Glomerular endothelial cell (primary cell): ENCODE measurements at places on chromosomes 11 and 22. TPM values are rescaled to one million over a fixed set of nuclear protein-coding genes. Genes with fewer than 3 reads are reported as not detected.

Gene TMPRSS13
- 0.05 and 0.06 TPM in 2 replicates for total RNA-seq

DNA sequence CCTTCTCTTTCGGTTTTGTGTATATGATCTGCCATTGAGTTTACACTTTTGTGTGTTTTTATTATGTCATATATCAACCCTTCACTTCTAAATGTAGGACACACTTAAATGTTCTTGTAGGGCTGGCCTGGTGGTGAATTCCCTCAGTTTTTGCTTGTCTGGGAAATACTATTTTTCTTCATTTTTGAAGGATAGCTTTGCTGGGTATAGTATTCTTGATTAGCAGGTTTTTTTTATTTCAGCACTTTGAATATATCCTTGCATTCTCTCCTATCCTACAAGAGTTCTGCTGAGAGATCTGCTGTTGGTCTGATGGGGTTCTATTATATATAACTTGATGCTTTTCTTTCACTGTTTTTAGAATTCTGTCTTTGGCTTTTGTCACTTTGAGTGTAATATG is 79.1 kb downstream of the TECTA start:
- no peak for DNase-seq

- DNase-seq, result peak; percentile 14
Measured at GRCh38 chr11:32006799-32007388, 84.0 kb upstream of the RCN1 start.

DNA sequence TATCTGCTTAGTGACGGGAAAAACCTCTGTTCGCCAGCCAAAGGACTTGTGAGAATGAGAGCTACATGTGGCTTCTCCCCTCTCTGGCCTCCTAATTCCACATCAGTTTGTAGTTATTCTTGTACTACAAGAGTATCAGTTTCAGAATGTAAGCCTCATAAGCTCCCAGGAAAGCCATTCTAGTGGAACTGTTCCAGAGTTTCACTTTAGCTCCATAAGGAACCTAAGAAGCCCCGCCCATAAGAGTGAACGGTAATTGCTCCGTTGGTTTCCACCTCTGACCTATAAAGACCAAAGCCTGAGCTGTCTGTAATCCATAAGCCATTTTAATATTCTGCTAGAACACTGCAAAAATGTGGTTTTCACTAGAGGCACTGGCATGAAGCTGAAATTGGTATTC is 53.0 kb downstream of the SIK3 start:
- DNase-seq, result no peak

Gene RHOD
- 22.1 and 23.8 TPM in 2 replicates for total RNA-seq

DNA sequence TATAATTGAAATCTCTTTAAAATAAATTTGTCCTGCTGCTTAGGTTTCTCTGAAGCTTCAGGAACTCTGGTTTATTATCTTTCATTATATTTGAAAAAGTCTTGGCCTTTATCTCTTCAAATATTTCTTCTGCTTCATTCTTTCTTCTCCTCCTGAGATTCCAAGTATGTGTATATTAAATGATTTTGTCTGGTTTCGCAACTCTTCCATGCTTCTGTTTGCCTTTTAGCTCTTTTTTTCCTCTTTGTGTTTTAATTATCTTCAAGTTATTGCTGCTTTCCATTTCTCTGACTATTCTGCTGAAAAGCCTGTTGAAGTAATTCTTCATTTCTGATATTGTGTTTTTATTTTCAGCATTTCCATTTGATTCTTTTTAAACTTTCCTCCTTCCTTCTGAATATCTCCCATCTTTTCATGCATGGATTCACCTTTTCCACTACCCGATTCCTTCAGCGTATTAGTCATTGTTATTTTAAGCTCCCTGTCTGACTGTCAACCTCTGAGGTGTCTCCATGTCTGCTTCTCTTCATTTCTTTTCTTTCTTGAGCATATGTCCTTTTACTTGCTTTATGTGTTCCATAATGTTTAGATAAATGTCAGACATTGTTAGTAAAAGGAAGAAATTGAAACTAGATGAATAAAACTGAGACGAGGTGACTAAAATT is 46.6 kb upstream of the CTSC start:
- no peak for DNase-seq

DNA sequence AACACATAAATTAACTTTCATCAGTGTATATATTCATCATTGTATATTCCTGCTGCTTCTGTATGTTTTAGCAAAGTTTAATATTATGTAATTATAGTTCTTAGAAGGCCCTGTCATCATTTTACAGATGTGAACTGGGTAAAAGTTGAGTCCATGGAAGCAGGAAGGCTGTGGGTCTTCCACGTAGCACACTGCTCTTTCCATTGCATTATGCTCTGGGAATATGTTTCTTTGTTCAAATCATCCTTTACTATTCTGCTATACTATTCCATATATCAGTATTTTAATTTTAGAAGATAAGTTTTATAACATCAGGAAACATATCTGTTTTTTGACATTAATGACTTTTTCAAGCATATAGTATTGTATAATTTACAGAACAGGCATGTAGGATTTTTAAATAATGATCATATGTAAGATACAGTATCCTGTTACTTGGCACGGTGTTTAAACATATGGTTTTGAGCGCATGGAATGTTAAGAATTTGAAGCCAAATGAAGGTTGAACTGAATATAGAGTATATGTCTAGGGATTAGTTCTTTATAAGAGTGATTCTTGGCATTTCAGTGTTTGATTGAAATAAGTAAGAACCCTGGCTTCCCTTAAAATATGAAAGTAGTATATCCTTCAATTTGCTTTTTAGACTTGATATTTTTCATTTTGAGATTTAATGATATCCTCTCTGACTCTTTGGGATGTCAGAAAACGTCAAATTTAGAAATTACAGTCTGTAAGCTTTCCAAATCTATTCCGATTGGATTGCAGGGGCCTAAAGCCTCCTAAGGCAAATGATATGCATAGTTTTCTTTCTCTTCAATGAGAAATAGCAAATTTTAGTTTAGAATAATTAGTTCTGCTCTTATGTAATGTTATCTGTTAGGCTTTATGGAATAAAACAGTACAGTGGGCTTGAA is 8.6 kb downstream of the CCDC81 start:
- no peak for DNase-seq

Gene TRIM49
- not detected in 2 replicates for total RNA-seq

DNA sequence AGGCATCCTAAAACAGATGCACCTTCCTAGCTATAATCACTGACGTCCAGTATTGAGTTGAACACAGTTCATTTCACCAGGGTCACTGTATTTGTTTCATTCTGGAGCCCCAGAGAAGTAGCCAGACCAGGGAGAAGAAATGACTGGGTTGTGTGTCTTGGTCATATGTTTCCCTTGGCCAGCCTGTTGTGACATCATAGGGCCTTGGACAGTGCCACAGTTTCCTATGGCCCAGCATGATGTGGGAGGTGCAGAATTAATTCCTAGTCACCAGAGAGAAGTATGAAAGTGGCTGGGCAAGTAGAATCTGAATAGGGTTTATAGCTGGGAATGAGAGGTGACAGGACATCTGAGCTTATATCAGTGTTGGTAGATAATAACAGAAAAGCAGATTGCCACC is 84.0 kb upstream of the ZBED5 start:
- no peak for DNase-seq

DNA sequence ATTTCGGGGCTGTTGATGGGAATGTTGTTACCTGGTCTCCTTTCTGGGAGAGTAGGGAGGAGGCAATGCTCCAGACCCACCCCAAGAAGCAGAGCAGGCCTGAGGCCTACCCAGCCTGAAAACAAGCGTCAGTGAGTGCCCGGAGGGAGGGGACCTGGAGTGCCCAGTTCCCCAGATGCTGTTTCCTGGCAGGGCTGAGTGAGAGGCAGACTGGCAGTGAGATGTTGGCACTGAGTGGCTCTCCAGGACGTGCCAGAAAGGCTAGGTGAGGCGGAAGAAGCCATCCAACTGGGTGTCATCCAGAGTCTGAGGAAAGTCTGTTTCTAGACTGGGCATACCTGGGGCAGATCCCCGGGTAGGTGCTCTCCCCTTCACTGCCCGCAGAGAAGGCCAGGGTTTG is 1.3 kb downstream of the POU2F3 start:
- DNase-seq, result no peak

DNA sequence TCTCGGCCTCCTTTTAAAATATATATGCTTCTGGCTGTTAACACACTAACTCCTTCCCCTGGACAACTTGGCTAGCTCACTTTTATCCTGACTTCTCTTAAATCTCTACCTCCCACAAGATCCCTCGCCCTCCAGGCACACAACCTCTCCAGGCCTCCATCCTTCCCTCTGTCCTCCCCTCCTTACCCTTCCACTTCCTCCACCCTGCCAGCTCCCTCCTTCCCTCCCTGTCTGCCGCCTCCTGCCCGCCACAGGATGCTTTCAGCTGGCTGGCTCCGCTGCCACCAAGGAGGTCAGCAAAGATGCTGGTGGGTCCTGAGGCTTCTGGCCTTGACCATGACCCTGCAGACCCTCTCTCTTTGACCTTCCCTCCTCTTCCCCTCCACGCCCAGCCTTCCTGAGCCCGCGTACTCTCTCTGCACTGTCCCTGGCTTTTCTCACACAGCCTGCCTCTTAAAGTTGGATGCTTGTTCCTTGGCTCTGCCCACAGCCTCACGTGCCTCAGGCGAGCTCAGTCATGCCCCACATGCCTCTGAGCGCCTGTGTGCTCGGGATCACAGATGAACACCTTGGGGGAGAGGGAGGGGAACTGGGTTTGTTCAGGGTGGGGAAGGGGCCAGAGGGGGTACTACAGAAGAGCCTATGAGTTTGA is 6.7 kb downstream of the NFAM1 start:
- DNase-seq, result no peak

GRCh38 chr22:46767249-46767985 is 5.0 kb downstream of the TBC1D22A start:
- DNase-seq, result no peak

- DNase-seq, result no peak
Measured at GRCh38 chr11:640021-640706, 3.1 kb downstream of the DRD4 start.

DNA sequence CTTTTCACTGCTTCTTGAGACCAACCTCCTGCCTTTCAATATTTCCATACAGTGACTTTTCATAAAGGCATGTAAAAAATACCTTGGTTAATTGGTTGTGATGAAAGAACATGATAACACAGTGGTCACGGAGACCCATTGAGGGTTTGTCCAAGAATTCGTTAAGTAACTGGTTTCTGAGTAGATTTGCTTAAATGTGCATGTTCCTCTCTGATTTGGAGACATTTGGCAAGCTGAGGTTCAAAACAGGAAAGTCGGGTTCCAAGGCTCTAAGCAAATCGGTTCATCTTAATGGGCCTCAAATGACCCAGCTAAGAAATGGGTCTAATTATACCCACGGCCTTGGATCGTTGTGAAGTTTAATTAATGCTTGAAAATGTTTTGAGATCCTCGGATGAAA is 36.9 kb upstream of the CCND1 start:
- DNase-seq, result no peak

Gene SLC22A12
- total RNA-seq, result not detected in 2 replicates

GRCh38 chr11:73521621-73522020 is 76.3 kb downstream of the FAM168A start:
- DNase-seq, result no peak

Gene MUC5AC
- not detected in 2 replicates for total RNA-seq

GRCh38 chr11:112308651-112309050 is 48.0 kb upstream of the PLET1 start:
- DNase-seq, result no peak

DNA sequence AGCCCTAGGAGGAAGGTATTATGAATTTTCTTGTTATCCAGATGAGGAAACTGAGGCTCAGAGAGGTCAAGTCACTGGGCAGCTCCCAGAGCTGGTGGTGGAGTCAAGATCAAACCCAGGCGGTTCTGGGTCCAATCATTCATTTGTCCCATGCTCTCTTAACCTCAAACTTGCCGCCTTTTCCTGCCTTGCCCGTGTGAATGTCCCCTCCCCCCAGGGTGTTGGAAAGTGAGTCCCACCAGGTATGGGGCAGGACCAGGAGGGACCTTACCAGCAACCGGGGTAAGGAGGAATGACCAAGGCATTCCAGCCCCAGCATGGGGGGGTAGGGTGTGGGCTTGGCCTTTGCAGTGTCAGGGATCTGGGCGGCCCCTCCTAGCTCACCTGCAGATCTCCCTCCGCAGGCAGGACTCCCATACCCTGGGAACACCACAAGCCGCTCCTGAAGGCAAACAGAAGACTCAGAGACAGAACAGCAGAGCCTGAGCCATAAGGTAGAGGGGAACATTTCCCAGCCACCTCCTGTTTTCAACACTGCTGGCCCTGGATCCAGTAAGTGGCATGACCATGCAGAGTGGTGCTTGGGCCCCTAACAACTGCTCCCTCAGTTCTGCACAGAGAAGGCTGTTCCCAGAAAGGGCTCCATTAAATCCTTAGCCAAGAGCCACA is 41.2 kb upstream of the SYT7 start:
- no peak for DNase-seq

DNA sequence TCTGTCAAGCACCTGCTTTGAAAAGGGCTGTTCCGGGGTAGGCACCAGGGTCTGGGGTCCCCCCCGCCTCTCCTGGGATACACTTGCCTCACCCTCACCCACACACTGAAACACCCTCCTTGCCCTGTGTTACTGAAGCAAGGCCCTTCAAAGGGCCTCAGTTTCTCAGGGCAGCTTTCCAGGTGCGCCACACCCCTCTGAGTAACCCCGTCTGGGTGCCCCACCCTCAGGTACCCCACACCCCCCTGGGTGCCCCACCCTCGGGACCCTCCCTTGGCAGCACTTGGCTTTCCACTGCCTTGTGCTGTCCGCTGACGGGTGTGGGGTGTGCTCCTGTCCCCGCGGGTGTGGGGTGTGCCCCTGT is 413.6 kb downstream of the TBC1D22A start:
- DNase-seq, result no peak

Gene UPK3A
- total RNA-seq, result not detected in 2 replicates

DNA sequence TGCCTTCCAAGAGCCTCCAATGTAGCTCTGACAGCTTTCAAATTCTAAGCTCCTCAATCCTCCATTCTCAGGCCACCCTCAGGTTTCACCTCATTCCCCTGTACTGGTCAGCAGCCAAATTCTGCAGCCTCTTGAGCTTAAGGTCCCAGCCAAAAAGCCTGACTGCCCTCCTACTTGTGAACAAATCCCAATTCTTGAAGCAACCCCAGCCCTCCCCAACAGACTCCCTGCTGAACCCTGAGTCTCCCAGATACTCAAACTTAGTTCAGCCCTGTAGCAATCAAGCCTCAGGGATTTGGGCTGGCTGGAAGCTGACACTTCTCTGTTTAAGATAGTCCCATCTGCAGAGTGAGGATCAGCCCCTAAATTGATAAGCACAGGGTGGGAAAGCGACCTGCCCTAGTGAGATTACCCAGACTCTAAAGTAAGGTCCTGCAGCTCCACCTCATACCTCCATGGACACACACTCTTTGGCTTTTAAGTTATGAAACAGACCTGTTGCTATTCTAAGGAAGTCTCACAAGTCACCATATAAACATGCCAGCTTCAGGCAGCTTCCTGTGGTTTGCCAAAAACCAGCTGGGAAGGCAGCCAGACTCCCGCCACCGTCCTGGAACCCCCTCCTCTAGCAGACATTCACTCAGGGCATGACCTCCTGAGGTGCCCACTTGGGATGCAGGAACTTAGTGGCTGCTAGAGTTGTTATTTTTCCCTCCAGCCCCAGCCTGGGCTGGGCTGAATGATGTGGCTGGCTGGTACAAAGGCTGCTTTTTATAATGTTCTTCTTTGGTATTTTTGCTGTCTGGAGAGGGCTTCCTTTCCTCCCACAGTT is 82.5 kb upstream of the PICALM start:
- no peak for DNase-seq
